C1 segment of cervical spinal cord (tissue), 14 donors: ENCODE measurements at places on chromosomes 6 and 20.

- no peak for DNase-seq
Observed at GRCh38 chr20:54104781-54105180, 34.4 kb upstream of the BCAS1 start.

DNA sequence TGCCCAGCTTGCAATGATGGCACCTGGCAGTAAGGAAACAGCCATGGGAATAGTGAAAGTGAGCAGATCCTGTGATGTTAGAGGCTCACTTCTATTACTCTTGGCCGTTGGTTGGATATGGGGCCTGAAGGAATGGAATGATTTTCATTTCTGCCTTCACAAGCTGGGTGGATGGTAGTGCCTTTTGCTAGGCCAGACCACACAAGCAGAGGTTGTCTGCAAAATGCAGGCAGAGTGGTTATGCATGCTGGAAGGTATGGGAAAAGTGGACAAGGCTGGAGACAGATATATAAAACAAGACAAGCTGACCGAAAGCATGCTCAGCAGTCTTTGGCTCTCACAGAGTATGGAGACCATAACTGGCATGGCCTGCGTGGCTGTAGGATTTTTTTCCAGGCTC is 50.7 kb upstream of the ERVFRD-1 start:
- no peak for DNase-seq

DNA sequence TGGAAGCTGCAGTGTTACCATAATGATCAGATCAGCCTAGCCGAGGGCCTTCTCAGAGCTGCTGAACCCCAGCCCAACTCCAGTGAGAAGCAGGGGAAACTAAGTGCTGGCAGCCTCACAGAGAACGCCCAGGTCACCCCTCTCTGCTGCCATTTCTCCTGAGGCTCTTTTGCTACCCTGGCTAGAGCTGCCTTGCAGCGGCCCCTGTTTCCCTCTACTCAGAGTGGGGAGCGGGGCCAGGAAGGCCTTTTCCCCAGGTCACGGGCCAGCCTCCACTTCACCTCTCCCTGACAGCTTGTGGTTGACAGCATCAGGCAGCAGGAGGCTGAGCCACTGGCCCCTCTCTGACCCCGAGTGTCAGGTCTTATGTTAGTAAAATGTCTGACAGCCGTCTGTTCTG is 22.7 kb downstream of the ACTR5 start:
- no peak for DNase-seq

DNA sequence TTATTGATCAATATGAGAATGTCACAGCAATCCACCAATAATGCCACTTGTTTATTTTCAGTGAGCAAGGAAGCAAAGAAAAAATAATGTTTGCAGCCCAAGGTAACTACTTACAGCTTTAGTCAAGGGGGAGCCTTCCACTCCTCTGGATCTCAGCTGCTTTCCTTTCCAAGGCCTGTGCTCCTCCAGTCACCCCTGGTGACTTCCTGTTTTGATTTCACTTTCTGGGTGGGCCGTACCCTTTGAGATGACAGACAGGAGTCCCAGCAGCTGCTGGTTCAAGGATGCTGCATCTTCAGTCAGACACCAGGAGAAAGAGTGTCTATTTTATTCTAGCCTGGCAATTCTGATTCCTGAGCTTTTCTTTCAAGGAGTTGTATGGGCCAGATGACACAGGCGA is 5.6 kb upstream of the VNN2 start:
- DNase-seq = no peak

DNA sequence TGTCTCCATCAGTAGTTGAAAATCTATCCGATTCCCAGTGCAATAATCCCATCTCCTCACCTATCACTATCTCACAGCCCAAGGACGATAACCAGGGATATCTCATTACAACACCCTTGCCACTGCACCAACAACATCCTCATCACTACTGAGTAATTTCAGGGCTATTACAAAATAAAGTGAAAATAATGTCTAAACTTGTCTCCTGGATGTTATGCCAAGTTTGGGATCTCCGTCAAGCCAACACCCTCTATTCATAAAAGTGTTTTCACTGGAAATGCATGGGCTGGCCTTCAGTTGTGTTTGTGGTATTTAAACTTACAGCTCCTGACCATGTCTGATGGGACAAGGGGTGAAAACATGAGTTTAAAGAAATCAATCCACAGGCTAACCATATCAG is 42.0 kb upstream of the STMND1 start:
- DNase-seq = no peak

- DNase-seq = no peak
Observed at GRCh38 chr20:32052090-32052777, at the start of gene HCK. HCK (plus strand) TSS chr20:32052242.

DNA sequence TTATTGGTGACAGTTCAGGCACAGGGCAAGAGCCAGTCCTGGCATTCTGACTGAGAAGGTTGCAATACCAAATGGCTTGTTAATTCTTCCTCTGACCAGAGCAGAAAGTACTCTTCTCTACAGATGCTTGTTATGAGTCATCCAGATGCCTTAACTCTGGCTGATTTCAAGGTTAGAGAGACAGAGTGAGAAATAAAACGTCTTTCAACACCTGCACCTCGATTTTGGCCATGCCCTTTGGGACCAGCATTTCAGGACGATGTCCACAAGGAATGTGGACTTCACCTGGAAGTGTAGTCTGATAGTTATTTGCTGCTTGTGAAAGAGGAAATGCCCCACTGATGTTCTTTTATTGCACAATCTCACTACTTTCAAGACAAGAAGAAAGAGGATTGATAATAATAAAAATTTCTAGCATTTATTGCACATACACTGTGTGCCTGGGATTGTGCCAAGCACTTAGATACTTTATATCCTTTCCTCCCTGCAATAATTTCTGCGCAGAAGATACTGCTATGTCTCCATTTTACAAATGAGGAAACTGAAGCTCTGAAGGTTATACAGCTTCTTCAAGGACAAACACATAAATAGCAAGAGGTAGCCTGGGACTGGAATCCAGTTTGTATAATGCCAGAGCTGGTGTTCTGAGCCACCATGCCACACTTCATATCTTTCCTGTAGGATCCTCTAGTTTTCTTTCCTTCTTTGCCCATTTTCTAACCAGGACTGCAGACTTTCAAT is 33.5 kb upstream of the MCM3 start:
- DNase-seq = no peak

DNA sequence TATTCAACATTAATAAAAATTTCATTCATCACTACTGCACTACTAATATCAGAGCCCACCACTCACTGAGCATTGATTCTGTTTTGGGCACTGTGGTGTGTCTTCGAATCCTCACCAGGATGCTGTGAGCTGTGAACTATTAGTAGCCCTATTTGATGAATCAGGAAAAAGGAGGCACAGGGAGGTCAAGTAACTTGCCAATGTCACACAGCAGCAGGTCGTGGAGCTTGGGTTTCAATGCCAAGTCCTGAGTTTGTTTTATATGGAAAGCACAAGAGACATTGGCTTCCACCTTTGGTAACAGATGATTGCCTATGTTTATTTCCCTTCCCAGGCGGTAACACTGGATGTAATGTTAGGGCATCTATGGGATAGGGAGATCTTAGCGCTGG is 15.0 kb downstream of the NQO2 start:
- DNase-seq = no peak

DNA sequence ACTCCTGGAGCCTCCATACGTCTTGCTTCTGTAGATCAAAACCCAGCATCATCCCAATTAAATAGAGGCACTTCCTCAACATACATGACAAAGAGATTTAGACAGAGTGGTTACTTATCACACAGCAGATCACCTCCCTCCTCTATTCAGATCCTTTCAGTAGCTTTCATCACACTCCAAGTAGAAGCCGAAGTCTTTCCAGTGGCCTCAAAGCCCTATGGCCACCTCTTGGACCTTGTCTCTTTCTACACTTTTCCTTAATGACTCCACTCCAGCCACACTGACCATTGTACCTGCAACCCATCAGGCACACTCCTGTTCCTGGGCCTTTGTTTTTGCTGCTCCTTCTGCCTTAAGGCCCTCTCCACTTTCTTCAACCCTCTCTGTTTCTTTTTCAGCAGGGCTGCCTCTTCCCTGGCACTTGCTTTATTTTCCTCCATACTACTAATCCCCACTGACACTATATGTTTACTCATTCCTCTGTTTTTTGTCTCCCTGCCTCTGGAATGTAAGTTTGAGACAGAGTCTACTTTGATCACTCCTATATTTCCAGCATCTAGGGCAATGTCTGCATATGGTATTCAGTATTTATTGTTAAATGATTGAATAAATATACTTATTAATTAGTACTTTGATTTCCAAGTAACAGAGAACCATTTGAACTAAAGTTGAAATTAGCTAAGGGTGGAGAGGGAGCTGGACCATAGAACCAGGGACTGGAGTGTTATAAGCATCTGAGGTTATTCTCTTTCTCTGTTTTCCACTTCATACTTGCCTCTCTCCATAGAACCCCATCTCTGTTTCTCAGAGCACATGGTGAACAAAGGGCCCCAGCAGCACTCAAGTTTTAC is 43.4 kb upstream of the TRAM2 start:
- DNase-seq = no peak

DNA sequence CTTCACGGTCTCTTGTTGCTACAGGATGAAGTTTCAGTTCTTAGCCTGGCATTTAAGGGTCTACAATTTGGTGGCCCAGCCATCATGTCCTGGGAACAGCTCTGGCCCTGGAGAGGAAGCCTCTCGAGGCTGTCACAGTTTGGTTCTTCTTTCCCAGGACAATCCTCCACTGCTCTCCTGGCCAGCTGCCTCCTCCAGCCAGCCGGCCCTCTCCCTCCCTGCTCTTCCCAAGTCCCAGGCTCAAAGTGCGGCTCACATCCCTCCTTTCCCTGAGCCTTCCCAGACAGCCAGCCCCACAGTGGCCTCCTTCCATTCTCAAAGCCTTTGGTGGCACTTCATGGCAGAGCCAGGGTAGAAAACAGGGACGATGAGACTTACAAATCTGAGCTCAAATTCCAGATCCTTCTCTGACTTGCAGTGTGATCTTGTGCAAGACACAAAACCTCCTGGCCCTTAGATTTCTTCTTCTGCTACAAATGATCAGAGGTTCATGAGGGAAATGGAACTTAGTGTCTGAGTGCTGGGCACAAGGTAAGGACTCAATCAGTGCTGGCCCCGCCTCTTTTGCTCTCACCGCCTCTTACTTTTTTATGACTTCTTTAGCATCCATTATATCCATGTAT is 223.8 kb upstream of the ECI2 start:
- DNase-seq = no peak

GRCh38 chr6:134647861-134648260 is 302.0 kb downstream of the ALDH8A1 start:
- DNase-seq = no peak

DNA sequence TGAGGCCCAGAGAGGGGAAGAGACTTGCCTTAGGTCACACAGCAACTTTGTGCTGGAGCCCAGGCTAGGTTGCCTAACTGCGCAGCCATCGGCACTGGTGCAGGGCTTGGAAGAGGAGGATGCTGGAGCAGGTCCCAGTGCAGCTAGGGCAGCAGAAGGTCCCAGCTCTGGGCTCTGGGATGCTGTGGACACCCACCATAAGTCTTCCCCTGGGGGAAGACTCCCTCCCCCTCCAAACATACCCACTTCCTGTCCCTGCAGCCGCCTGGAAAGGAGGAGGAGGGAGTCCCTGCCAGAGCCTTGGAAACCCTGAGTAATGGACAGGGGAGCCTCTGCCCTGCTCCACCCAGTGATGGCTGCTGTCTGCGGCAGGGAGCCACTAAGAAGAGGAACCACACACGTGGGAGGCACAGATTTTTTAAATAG is 93.6 kb downstream of the NCR2 start:
- no peak for DNase-seq

- no peak for DNase-seq
Observed at GRCh38 chr6:107704347-107705013, 119.6 kb downstream of the SCML4 start.

DNA sequence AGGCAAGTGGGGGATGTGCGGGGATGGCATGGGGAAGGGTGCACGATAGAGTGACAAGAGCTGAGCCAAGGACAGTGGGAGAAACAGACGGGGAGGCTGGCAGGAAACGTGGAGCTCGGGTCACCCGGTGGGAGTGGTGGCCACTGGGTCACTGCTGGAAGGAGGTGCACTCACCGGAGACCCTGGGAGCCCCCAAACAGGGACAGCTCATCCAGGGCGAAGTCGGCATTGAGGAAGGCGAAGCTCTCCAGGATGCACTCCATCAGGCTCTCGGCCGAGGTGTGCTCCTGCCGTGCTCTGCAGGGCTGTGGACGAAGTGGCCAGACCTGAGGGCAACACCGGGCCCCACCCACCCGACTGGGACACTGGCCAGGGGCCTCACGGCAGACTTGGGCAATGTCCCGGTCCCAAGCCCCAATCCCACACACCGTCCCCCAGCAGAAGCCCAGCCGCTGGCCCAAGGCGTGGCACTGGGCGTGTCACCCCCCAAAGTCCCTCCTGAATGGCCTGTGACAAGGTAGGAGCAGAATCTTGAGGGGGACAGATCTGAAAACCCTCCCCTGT is 87.3 kb downstream of the PTPN1 start:
- no peak for DNase-seq

DNA sequence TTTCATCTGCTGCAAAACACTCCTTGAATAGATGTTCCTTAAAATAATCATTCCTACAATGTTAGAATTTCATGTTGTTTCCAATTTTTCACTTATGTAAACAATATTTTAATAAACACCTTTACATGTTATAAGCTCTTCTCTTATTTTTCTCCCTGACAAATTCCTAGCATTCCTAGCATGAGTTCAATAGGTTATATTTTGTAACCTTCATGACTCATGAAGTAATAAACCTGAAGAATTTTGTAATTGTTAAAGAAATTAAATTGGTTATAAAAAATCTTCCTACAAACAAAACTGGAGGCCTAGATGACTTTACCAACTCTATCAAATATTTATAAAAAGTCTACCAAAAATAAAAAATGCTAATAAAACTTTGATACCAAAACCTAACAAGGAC is 66.3 kb downstream of the NT5E start:
- no peak for DNase-seq

DNA sequence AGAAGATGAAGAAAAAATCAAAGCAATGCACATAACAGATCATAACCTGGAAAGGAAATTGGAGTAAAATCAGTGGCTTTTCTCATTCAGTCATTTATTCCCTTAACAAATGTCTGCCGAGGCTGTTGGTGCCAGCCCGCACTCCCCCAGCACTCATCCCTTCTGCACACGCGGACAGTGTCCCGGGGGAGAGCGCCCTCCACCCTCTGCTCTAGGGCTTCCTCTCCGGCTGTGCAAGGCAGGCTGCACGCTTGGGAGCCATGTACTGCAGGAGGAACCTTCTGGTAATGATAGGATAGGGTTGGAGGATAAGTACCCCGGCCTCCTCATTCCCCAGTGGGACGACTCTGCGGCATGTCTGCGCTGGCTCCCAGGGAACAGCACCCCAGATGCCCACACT is 134.5 kb downstream of the PAX1 start:
- no peak for DNase-seq

GRCh38 chr6:42899871-42900270 is 16.0 kb upstream of the PTCRA start:
- no peak for DNase-seq

GRCh38 chr6:144055121-144055931 is 40.0 kb downstream of the SF3B5 start:
- DNase-seq = no peak
